ENCODE measurements at places on chromosomes 3 and 15.

- no peak for DNase-seq
Measured at GRCh38 chr15:69072906-69073305, 58.4 kb downstream of the NOX5 start.

DNA sequence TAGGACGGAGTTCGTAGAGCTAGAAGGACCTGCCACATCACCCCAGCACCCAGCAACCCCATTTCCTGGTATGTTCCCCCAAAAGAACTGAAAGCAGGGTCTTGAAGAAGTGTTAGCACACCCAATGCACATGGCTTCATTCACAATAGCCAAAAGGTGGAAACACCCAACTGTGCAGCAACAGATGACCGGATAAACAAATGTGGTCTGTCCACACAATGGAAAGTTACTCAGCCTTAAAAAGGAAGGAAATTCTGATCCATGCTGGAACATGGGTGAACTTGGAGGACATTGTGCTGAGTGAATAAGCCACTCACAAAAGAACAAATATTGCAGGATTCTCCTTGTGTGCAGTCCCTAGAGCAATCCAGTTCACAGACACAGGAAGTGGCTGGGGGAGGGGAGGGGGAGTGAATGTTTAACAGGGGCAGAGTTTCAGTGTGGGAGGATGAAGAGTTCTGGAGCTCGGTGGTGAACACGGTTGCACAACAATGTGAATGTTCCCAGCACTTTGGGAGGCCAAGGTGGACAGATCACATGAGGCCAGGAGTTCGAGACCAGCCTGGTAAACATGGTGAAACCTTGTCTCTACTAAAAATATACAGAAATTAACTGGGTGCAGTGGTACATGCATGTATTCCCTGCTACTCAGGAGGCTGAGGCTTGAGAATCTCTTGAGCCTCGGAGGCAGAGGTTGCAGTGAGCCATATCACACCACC lies 157.5 kb downstream of the NUP210 start:
- no peak for DNase-seq

DNA sequence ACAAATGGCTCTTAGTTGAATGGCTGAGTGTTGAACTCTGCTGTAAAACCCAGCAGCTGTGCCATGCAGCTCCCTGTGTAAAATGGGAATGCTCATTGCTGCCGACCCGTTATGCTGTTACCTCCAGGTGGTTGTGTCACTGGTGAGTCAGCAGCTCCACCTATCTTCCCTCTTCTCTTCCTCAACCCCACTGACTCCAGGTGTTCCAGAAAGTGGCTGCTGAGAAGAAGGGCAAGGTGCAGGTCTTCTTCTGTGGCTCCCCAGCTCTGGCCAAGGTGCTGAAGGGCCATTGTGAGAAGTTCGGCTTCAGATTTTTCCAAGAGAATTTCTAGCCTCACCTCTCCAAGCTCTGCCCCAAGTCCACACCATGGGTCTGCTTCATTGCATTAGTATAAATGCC lies 41.9 kb downstream of the NOX5 start:
- no peak for DNase-seq

- no peak for DNase-seq
Measured at GRCh38 chr15:50463423-50464358, 39.5 kb downstream of the USP8 start.

DNA sequence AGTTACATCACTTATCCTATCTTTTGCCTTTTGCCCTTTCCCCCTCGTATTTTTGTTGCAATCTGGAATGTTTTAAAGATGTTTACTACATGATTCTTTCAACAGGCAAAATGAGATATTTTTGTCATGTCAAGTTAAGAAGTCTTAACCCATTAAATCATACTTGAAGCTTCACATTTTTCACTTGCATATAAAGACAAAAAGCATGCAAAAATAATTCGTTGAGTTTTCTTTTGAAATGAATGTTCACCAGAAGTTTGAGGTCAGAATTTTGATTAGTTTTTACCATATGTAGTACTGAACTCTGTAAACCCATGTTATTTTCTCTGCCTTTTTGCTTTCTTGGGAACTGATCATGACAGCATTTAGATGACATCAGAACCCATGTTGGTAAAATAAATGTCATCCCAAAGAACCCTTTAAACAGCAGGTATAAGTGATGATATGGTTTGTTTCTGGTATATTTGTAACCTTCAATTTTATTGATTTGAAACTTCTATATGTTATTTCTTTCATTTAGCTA lies 188.5 kb downstream of the GHSR start:
- no peak for DNase-seq

DNA sequence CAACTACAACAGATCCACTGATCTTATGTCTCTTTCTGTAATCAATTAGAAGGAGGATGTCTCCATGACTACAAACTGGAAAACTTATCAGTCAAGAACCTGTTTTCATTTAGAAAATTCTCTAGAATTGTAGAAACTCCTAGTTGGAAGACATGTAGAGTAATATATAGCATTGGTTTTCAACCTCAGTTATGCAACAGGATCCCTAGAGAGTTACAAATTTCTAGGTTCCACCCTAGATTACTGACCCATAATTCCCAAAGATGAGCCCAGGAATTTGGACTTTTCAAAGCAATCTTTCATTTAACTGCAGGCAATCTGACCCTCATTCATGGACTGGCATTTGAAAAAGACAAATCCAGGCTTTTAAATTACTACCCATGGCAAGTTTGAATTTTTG lies 116.9 kb upstream of the RAP2B start:
- DNase-seq = no peak

- no peak for DNase-seq
Measured at GRCh38 chr15:99430881-99431401, 134.8 kb upstream of the MEF2A start.

GRCh38 chr3:17092583-17092933 lies 207.8 kb downstream of the PLCL2 start:
- no peak for DNase-seq

DNA sequence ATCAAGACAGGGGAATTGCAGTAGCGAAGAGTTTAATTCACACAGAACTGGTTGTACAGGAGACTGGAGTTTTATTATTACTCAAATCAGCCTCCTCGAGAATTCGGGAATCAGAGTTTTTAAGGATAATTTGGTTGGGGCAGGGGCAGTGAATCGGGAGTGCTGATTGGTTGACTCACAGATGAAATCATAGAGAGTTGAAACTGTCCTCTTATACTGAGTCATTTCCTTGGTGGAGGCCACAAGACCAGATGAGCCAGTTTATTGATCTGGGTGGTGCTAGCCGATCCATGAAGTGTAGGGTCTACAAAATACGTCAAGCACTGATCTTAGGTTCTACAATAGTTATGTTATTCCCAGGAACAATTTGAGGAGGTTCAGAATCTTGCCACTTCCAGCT lies 5.3 kb upstream of the ZNF770 start:
- no peak for DNase-seq

DNA sequence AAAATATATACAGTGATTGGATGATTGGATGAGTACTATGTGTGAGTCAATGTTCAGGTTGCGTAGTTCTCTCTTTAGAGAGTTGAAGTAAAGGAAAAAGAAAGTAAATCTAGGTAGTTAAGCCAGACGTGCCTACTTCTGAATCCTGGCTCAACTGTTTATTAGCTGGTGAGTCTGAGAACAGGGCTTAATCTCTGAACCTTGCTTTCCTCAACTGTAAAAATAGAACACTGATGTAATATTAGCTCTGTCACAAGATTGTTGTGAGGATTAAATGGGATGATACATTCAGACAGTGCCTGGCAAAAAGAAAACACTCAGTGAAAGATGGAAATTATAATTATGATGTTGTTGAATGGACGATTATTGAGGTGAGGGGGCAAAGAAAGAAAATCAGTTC lies 413.4 kb downstream of the MAGI1 start:
- no peak for DNase-seq

DNA sequence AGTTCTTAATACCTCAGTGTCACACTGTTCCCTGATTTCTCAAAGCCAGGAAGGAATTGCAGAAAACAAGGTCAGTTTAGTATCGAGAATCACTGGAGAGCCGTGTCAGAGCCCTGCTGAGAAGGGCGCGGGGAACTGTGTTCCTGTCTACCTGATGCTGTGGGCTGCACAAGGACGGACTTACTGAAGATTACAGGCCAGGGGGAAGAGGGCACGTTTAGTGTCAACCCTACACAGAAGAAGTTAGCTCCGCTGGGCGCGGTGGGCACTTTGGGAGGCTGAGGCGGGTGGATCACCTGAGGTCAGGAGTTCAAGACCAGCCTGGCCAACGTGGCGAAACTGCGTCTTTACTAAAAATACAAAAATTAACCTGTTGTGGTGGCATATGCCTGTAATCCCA lies 104.1 kb downstream of the APBA2 start:
- no peak for DNase-seq

- DNase-seq = no peak
Measured at GRCh38 chr3:42908675-42909074, 2.7 kb downstream of the ZNF662 start.

DNA sequence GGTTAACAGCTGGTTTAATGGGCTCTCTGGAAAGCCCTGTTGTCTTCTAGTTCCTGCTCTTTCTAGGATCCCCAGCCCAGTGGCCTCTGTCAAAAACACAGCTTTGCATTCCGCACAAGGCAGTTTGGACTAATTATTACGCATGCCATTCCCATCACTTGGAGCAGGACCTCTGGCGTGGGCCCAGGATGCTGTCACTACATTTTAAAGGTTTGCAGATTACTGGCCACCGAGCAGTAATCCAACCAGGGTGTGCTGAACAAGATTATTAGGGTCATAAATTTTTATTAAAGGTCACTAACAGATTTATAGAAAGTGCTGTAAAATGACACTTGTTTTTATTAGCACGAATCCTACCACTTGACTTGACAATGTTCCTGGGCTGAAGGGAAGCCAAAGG lies 143.6 kb upstream of the SLC6A11 start:
- DNase-seq = no peak

DNA sequence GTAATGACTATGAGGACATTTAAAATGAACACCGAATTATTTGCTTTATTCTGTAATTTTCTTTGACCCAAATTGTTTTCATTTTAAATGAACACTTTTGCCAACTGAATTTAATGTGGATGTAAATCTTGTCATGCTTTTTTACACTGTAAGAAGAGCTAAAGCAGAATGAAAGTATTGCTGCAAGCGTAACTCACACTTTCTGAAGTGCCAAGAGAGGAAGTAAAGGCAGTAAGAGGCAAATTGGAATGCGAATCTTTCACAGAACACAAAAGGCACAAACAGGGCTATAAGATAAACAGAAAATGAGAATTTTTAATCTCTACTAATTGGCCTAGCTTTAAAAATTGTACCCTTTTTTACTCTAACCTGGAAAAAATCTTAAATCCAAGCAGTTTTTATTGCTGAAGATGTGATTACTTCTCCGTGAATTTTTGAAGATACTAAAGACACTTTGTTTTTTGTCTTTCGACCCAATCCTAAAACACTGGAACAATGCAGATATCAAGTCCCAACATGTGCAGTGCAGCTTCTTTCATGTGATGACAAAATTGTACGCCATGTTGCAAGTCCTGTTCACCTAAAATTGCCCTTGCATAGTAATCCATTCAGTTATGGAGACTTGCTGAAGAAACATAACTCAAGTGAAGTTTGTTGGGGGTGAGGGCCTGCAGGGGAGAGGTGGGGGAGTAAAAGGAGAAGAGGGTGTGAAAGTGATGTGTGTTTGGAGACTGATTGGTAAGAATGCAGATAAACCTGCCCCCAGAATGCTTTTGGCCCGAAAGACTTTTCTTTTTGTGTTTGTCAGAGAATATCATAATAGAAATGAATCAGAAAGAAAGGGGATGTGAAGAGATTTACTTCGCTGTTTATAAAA lies 1.4 kb downstream of the ARID3B start:
- no peak for DNase-seq

GRCh38 chr3:169695031-169695430 lies 31.5 kb upstream of the MECOM start:
- no peak for DNase-seq

DNA sequence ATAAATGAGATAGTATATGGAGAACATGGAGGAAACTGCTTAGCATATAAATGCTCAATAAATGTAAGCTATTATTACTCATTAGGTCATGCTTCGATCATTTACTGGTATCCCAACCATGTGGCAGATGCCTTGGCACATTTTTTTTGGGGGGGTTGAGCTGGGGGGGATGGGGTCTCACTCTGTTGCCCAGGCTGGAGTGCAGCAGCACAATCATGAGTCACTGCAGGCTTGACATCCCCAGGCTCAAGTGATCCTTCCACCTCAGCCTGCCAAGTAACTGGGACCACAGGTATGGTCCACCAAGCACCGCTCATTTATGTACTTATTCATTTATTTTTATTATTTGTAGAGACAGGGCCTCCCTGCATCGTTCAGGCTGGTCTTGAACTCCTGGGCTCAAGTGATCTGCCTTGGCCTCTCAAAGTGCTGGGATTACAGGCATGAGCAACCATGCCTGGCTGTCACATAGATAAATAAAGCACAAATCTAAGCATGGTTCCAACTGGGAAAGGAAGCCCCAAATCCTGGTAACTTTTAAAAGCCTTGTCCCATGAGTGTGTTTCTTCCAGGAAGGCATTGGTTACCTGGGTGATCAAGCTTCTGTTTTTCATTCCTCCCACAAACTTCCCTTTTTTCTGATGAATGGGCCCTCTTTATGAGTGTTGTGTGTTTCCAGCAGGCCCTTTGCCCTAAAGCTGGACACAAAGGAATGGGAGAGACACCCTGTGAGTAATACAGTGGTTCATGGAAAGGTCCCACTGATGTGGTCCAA lies 147.4 kb upstream of the UMPS start:
- DNase-seq = no peak

GRCh38 chr15:44314512-44314911 lies 26.0 kb downstream of the GOLM2 start:
- no peak for DNase-seq
